CD4-positive, alpha-beta T cell treated with Interleukin-21 for 1 hour (primary cell): ENCODE measurements at places on chromosomes 3 and 15.

GRCh38 chr15:39631357-39631756 lies 50.5 kb downstream of the THBS1 start:
- no peak for DNase-seq

DNA sequence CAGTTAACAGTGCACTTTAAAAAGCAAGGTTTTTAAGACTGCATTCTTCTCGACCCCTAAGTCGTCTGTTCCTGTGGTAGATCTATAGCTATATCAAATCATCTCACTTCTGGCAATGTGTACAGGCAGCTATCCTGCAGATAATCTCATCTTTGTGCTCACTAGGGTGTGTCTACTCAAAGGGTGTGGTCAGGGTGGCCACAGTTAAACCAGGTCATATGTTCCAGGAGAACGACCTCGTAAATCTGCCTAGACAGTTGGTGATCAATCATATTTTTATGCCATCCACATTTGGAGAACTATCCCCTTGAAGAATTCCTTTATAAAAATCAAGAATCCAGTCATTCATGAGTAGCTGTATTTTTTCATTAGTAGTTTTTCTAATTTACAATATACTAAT lies 3.0 kb downstream of the VEPH1 start:
- DNase-seq, result no peak

DNA sequence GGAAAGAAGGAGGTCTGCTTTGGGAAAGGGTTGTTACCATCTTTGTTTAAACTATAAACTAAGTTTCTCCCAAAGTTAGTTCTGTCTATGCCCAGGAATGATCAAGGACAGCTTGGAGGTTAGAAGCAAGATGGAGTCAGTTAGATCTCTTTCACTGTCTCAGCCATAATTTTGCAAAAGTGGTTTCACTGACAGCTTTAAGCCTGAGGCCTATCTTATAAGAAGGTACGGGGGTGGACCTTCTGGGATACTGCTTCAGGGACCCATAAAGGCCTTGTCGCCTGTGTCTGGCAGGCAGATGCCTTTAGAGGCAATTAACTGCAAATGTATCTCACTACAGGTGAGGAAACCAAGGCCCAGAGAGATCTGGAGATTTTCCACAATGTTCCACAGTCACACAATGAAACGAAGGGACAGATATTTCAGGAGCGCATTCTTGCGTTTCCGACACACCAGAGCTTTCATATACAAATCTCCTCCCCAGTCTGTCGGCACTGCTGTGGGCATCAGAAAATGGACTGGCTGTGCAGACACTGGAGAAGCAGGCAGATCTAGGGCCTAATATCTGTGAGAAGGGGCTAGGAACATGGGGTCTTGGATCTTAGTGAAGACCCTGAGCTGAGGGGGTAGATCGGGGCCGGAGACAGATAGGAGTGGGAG lies 169.5 kb upstream of the SMAD3 start:
- no peak for DNase-seq

- no peak for DNase-seq
Observed at GRCh38 chr3:31423482-31423881, 109.2 kb upstream of the STT3B start.

- DNase-seq, result peak; percentile 69
Observed at GRCh38 chr15:84982301-84982920, 755 bp downstream of the PDE8A start.

GRCh38 chr3:55655544-55655943 lies 168.4 kb upstream of the WNT5A start:
- no peak for DNase-seq

DNA sequence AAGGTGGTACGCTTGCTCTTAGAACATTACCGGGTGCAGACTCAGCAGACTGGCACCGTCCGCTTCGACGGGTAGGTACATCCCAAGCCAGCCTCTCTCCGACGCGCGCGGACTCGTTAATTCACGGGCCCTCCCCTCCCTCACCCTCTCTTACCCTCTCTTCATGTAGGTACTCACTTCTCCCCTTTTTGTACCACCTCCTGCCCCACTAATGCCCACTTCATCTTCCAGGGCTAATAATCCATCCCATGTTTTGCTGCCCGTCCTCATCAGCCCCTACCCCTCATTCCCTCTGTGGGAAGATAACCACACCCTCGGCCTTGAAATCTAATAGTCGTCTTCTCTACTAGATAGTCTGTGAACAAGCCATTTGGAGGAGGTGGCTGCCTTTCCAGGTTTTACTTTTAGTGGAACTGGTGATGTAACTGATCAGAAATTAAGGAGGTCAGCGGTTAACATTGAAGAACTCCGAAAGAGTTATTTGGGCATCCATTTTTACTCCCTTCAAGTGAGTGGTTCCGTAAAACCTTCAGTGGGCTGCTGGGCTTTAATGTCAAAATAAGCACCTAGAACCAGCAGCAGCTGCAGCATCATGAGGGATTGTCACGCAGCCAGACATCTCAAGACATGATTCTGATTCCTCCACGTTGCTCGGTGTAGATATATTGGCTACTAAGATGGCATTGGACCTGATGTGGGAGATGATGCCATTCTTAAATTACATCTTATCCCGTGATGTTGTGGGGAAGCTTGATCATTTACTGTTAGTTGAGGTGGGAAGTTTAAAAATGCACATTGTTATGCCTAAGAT lies 1.3 kb downstream of the FEM1B start:
- no peak for DNase-seq

DNA sequence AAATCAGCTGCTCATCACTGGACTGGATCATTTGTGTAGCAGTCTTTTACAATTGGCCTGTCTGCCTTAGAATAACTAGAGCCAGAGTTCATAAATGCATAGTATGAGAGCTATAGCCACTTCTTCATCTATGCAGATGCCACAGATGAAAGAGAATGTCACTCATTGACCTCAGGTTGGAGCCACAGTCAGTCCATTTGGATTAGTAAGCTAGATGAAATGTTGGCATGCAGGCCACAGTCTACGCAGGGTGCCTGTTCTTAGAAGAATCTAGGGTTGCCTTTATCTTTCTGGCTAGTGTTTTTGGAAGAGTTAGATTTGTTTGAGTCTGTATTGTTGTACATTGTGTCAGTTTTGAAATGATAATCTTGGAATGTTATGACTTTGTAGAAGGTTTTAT lies 25.4 kb upstream of the EDEM1 start:
- no peak for DNase-seq

DNA sequence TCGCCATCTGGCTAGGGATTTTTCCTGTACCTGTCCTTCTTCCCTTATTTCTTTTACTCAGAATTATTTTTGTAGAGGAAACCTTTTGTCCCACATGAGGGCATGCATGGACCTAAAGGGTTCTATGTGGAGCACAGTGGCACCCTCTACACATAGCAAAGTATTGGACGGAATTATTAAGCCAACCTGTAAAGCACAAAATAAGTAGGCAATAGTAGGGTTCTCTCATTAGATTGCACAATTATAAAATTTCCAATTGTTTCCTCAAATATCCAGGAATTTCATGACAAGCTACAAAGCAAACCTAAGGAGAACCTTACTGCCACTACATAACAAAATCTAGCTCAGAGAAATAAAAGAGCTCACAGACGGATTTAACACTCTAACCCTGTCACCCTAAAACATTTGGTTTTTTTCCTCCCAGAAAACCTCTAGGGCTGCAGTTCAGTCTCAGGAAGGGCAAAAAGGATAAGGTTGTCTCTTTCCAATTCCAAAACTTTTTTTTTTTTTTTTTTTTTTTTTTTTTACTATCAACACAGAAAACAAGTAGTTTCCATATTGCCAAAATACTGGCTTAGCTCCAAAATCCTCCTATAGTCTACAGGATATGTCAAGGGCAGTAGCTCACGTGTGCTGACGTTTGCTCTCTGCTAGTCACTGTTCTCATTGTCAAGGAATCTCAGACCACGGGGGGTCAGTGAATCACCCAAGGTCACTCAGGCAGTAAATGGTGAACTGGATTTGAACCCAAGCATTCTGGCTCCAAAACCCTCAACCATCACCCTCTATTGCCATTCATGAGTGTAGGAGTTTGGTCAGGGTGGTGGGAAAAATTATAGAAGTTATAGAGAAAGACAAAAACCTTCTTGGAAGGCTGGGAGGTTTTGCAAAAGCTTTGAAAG lies 52.3 kb downstream of the NCEH1 start:
- no peak for DNase-seq

- DNase-seq, result no peak
Observed at GRCh38 chr15:54884312-54884711, 312.4 kb downstream of the RSL24D1 start.

DNA sequence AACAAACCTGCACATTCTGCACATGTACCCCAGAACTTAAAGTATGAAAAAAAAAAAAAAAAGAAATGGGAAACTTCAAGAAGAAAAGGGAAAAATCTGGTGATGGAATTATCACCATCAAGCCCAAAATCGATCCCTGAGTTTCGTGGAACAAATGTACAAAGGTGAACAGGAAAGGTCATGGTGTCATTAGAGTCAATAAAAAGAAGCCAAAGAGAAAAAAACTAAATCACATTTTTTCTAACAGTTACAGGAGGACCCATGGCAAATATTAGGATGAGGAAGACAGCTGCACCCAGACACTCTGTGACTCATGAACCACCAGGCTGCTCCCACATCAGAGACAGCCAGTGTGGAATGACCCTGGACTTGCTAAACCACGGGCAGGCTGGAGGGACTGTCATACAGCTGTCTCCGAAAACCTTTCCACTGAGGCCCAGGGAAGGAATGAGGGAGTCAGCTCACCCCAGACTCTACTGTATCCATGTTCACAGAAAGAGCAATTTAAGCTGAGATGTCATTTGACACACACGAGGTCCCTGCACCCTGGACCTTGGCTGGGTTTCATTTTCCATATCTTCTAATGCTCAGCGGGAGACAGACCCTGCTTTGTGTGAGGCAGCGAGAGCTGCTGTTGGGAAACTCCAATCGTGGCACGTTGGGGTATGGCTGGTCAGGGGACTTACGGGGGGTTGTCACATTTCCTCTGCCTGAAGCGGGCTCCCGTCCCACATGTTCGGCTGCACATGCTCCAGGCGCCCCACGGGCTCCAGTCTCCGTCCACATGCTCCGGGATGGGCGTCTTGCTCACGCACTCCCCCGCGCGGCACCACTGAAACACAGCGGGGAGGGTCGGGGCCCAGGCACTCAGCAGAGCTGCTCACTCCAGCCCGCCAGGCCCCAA lies 210.2 kb downstream of the ADAMTS17 start:
- peak; percentile 2 for DNase-seq

GRCh38 chr3:10551821-10552630 lies 46.6 kb upstream of the ATP2B2 start:
- peak; percentile 75 for DNase-seq

GRCh38 chr3:10389339-10389738 lies 68.4 kb upstream of the SEC13 start:
- DNase-seq, result no peak

GRCh38 chr3:53218131-53218530 lies 37.7 kb downstream of the TKT start:
- DNase-seq, result no peak

DNA sequence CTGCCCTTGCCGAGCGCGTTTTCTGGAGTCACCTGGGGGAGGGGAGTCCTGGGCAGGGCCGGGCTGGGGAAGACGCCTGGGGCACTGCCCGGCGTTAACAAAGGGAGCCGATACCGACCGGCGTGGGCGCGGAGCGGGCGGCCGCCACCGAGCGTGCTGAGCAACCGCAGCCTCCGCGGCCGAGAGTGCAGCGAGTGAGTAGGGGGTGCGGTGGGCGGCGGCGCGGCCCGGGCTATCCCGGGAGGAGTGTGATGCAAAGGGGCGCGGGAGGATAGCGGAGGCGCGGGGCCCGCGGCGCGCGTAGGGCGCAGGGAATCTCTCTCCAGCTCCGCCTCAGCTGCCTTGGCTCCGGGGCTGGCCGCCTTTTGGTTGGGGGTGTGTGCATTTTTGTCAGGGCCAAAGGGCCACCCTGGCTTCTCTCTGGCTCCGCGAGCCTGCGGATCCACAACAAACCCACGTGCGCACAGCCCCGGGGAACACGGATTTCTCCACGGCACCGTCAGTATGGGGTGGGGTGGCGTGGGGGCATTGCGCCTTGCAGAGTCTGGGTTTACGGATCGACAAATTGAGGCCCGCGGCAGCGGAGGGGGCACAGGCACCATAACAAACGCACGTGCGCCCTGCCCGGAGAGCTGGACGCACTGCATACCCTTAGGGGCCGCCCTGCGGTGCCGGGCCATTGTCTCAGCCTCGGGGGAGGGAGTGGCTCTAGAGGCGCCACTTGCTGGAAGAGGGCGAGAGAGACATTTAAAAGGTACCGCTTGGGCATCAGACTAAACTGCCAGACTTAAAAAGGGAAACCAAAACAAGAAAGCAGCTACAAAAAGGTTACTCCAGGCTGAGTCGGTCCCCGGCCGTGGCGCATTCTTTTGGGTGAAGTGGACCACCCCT lies 560 bp downstream of the ST6GAL1 start:
- DNase-seq, result peak; percentile 81

GRCh38 chr15:81031203-81031602 lies 30.5 kb downstream of the TLNRD1 start:
- DNase-seq, result no peak

GRCh38 chr3:44886561-44886960 lies 12.2 kb downstream of the TGM4 start:
- no peak for DNase-seq

GRCh38 chr3:128709506-128710210 lies 16.3 kb upstream of the RAB7A start:
- no peak for DNase-seq

- no peak for DNase-seq
Observed at GRCh38 chr3:4992118-4992517, 12.9 kb downstream of the BHLHE40 start.

GRCh38 chr3:188052169-188053035 lies 101.6 kb upstream of the LPP start:
- no peak for DNase-seq

DNA sequence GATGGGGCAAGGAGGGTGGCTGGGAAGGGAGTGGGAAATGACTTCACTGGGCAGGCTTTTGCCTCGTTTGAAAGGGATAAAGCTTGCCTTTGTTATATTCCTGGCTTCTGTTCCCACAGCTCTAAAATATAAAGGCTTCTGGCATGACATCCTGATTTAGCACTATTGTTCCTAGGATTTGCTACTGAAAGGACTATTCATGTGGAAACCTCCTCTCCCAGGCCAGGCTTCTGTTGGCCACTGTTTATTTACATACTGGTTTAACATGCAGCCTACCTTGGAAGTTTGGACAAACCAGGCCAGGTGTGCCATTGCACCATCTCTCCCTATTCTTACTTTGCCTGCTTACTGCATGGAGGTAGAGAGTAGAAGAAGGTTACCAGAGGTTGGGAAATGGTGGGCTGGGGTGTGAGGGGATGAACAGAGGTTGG lies 2.4 kb upstream of the LMCD1 start:
- DNase-seq, result no peak
